Natural killer cell treated with Interleukin-12 subunit alpha and Interleukin-12 subunit beta and Interleukin-15 and Interleukin-18, amount 100 ng/mL, for 72 hours (primary cell): ENCODE measurements at places on chromosomes 1 and 21.

- no peak for DNase-seq
These were observed 202.7 kb downstream of the KCNK2 start for GRCh38 chr1:215285013-215285800.

DNA sequence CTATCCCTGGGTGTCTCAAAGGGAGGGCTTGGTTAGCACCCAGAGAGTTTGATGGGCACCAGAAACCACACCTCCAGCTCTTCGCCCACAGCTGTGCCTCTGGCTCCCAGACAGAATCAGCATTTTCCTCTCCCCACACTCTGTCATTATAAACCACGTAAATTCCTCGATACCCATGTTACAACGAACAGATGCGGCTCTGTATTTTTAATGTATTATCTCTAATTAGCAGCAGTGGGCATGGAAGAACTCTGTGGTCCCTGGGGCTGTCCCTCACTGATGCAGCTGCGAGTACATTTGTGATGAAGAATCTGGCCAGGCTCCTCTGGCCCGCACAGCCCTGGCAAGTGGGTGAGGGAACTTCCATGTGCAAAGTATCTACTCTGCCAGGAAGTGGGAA, 10.8 kb downstream of the HMGB4 start:
- no peak for DNase-seq

- no peak for DNase-seq
These were observed 102.8 kb upstream of the COL24A1 start for GRCh38 chr1:86259390-86259789.

GRCh38 chr1:8814865-8815264, 2.6 kb downstream of the RERE start:
- DNase-seq, result no peak

DNA sequence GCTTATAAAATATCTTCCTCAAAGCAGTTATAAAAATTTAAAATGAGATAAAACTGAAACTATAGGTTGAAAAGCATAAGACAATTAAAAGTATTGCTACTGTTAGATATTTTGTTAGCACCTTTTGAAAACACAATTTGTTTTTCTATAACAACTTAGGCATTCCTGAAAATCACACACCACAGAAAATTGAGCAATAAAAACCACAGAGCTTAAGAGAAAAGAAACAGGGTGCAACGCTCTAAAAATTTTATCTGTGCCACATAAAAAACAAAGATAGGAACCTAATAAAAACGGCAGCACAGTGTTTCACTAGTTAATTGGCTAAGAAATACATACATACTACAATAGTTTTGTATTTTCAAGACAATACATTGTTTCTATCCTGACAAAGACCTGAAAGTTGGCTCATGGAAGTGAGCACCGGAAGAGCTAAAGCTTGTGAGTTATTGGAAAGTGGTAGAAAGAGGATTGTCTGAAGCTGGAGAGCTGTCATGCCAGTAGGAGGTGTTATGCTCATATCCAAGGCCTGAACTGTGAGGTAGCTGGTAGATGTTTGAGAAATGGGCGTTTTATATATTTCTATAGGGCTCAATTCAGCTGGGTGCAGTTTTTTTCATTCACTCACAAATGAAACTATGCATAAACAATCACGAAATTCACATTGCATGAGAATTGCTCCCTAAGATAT, 45.8 kb downstream of the RGS7 start:
- DNase-seq, result no peak

GRCh38 chr1:173925306-173926242, 8.4 kb upstream of the SERPINC1 start:
- DNase-seq, result no peak

- no peak for DNase-seq
These were observed 45.5 kb upstream of the IRF2BP2 start for GRCh38 chr1:234655328-234656069.

GRCh38 chr1:205045146-205045545, 2.1 kb downstream of the CNTN2 start:
- no peak for DNase-seq

DNA sequence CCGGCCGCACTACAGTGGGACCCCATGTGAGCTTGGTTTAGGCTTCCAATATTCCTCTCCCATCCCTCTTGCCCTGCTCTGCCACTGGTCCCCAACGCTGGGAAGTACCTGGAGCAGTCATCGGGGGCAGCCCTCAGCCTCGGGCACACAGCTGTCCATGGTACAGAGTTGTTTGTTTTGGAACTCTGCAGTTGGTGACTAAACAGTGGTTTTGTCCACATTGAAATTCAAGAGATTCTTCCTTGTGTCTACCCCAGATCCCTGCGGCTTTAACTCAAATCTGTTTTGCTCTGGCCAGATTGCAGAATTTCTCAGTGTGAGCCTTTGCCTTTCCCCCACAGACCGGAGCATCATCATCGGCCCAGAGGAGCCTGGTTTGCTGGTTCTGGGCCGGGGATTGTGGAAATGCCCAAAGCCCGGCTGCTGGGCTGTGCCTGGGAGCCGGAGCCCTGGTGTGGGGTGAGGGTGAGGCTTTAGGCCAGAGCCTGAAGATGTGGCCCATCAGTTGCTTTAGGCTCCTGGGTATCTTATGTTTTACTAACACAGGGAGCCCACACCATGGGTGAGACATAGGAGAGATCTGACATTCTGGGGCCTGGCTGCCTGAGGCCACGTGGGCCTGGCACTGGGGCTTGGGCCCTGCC, 93.2 kb downstream of the ARHGEF10L start:
- no peak for DNase-seq

GRCh38 chr21:43892984-43893535, 28.0 kb downstream of the AGPAT3 start:
- DNase-seq, result peak; percentile 38

DNA sequence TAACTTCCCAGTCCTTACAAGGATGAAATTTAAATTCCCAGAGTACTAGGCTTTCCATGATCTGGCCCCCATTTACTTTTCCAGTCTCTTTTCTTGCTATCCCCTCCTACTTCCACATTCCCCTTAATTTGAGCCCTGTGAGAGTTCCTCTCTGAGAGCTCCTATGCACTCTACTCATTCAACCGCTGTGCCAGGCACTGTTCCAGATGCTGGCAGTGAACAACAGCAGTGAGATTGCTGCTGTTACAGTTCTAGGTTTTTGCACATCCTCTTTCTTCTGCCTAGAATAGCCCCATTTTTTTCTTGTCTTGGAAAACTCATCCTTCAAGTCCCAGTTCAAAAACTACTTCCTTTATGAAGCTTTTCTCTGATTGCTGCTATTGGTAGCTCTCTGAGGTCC, 18.8 kb downstream of the ATF6 start:
- no peak for DNase-seq

- no peak for DNase-seq
These were observed 78.7 kb upstream of the ZNF281 start for GRCh38 chr1:200488375-200489165.

DNA sequence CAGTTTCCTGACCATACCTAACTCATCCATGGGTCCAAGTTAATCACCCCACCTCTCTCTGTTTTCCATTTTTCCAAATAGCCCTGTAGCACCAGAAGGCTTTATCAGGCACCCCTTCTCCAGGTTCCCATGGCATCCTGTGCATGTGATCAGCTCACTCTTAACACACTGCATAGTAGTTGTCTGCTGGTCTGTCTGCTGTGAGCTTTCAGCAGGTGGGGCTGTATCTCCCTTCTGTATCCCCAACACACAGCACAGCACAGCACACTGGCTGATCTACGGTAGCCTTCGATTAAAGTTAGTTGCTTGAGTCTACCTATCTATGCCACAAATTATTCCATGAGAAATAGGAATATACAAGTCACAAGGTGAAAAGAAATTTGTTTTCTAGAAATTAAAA, 54.3 kb upstream of the C1orf198 start:
- no peak for DNase-seq

GRCh38 chr1:154975409-154976059, 1.1 kb downstream of the CKS1B start:
- DNase-seq, result peak; percentile 86

- DNase-seq, result no peak
These were observed 22.2 kb upstream of the LRRC3 start for GRCh38 chr21:44432841-44433790.

- peak; percentile 63 for DNase-seq
These were observed 146.0 kb upstream of the KIAA0040 start for GRCh38 chr1:175338387-175339135.

DNA sequence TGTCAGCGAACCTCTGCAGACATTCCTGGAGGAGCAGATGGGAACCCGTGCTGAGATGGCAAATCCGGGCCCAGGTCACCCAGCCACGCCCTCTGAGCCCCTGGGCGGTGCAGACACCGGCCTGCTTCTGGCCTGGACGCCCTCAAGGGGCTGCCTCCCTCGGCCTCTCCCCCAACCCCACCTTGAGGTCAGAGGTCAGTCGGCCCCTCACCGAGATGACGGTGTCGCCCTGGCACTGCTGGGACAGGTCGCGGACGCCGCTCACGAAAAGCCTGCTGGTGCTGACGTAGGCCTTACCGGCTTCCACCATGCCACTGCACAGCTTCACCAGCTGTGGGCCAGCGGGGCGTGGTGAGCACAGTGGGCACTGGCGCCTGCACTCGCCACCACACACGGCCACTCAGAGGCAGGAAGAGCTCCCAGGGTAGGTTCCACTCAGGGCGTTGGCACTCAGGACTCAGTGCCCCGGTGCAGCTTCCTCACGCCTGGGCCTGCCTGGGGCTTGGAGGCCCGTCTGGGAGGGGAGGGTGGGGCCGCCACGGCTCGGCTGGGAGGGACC, 4.7 kb downstream of the ACAP3 start:
- no peak for DNase-seq

GRCh38 chr1:89298461-89298860, 25.8 kb upstream of the GBP5 start:
- no peak for DNase-seq

DNA sequence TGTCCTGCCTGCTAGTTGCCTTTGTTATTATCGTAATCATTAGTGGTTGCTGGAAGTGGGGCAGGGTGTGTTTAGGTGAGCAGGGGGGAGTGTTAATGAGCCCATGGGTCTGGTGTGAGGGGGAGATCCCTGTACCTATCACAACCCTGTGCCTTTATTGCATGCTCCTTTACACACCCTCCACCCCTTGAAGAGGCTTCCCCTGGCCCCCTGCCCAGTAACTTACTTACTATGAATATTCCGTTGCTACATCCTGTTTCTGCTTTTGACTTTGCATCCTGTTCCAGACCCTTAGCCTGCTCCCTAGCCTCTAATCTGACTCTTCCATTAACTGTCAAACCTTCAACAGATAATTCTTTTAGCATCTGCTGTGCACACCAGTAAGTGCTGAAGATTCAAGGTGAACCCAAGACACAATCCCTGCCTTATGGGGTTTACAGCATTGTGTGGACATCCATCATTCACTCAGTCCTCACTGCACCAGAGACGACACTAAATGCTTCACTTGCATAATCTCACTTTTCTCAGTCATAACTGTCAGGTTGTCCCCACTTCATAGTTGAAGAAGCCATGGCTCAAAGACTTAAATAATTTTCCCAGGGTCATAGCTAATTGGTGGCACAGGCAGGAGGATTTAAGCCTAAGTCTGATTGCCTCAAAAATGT, 47.9 kb downstream of the CDC7 start:
- no peak for DNase-seq

GRCh38 chr1:101148980-101149379, 87.8 kb upstream of the S1PR1 start:
- no peak for DNase-seq

DNA sequence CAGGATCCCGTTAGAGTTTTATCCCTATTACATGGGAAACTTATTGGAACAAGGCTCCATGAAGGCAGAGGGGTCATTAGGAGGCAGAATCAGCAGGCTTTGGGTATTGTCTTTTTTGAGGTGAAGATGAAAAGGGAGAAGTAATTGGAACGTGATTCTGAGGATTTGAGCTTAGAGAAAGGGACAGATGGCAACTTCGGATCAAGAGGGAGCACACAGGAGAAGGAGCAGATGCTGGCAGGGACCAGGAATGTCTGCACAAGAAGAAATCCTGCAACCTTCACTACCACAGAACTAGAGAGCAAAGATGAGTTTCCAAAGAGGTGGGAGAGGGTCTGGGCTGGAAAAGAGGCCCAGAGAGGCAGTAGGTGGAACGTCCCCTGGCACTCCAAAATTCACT, 202.8 kb downstream of the RRAGC start:
- DNase-seq, result no peak

DNA sequence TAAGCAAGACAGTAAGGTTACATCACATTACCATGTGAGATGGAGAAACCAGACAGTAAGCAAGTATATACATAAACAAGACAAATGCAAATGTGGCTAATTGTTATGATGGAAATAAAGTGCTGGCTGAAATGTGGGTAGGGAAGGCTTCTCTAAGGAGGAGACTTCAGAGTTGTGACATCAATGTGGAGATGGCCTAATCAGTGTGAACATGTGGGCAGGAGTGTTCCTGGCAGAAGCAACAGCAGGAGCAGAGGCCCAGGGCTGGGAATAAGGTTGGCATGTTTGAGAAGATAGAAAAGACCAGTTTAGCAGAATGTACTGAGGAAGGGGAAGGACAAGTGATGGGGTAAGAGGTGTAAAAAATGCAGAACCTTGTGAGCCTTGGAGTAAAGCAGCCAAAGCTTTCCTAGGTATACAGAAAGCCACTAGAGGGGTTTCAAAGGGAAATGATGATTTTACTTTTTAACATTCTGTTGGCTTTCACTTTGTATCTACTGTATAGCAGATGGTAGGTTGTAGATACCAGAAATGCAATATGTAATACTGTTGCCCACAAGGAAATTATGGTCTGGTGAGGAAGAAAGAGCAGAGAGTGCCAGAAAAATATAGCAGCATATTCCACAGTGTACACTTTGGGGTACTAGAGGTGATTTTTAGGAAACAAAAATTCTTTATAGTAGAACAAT, 197.4 kb downstream of the FGGY start:
- no peak for DNase-seq

- no peak for DNase-seq
These were observed 50.8 kb upstream of the IFNLR1 start for GRCh38 chr1:24237750-24238395.
